ENCODE measurements at places on chromosomes 12 and 14.
A peak's percentile ranks its signal among the peaks of the same experiment; 100 is the strongest.

DNA sequence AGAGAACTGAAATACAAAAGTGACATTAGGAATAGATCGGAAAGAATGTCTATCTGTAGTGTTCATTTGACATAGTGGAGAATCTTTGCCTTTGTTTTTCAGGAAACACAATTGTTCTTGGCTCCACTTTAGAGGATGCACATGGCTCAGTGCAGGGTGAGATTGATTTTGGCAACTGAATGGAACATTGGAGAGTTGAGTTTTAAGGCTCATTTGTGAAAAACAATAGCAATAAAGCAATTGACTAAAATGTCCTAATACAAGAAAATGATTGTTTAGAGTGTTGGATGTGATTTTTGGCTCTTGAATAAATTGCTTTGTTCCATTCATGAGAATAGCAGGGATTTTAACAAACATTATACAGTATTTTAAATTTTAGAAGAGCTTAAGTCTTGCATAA lies 116.4 kb downstream of the SLC38A1 start:
- DNase-seq = no peak

DNA sequence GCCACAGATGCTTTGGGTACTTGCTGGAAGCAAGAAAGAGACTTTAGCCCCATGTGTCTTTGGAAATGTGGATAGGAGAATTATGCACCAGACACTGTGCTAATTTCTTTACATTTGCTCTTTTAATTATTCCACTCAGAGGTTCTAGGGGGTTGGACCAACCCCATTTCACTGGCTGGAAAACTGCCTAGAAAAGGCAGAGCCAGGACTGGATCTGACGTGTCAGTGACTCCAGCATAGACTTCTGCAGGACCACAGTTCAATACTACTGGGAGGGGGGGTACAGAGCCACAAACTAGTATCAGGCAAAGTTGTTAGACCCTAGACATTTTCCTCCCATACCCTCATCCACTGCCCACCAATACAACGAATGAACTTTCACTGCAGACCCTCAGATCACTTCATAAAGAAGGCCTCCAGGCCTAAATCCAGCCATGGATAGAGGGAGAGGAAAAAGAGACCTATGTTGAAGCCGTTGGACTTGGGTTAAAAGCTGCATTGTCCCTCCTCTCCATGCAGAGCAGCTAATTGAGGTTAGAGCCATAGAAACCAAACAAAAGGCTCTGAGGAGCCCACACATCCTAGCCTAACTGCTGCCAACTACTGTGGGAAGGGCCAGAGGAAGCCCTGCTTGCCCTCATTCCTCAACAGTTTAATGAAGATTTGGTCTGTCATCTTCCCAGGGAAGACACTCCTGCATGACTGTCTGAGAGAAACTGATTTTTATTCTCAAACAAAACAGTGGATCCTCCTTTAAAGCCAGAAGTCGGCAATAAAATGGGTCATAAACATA lies 68.7 kb downstream of the STON2 start:
- DNase-seq = no peak

GRCh38 chr12:96258104-96258961 lies 64.2 kb downstream of the ELK3 start:
- no peak for DNase-seq

DNA sequence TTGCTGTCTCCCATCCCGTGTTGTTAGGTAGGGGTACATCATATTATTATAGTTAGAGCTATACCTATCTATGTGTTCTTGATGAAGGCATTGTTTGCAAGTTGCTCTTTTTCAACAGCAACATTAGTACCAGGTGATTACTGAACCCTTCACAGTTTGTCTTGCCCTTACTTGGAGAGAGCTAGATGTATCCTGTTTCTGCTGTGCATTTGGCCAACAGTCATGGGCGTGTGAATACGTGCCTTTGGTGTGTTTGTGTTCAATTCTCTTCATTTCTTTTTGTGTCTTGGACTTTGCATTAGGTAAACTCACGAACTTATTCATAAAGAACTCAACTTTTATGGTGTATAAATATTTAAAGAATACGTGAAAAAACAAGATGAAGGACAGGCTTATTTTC lies 14.3 kb downstream of the ARF6 start:
- DNase-seq = no peak

GRCh38 chr12:40137252-40137651 lies 31.4 kb upstream of the SLC2A13 start:
- DNase-seq = peak; percentile 39

GRCh38 chr12:10861366-10861765 lies 12.1 kb upstream of the PRR4 start:
- no peak for DNase-seq

GRCh38 chr12:5403411-5403810 lies 28.5 kb upstream of the NTF3 start:
- DNase-seq = no peak

- no peak for DNase-seq
Measured at GRCh38 chr12:118311666-118312065, 61.0 kb downstream of the TAOK3 start.

- DNase-seq = no peak
Measured at GRCh38 chr14:87971010-87971409, 22.0 kb downstream of the GALC start.

- DNase-seq = no peak
Measured at GRCh38 chr14:84401631-84402030, 1128.3 kb upstream of the FLRT2 start.

GRCh38 chr14:104223101-104224041 lies 85.0 kb downstream of the KIF26A start:
- no peak for DNase-seq

GRCh38 chr12:65740506-65740872 lies 83.8 kb upstream of the HMGA2 start:
- DNase-seq = no peak

- peak; percentile 41 for DNase-seq
Measured at GRCh38 chr12:92574051-92574783, 128.6 kb upstream of the PLEKHG7 start.

GRCh38 chr12:29451888-29452287 lies 45.6 kb downstream of the OVCH1 start:
- DNase-seq = no peak

DNA sequence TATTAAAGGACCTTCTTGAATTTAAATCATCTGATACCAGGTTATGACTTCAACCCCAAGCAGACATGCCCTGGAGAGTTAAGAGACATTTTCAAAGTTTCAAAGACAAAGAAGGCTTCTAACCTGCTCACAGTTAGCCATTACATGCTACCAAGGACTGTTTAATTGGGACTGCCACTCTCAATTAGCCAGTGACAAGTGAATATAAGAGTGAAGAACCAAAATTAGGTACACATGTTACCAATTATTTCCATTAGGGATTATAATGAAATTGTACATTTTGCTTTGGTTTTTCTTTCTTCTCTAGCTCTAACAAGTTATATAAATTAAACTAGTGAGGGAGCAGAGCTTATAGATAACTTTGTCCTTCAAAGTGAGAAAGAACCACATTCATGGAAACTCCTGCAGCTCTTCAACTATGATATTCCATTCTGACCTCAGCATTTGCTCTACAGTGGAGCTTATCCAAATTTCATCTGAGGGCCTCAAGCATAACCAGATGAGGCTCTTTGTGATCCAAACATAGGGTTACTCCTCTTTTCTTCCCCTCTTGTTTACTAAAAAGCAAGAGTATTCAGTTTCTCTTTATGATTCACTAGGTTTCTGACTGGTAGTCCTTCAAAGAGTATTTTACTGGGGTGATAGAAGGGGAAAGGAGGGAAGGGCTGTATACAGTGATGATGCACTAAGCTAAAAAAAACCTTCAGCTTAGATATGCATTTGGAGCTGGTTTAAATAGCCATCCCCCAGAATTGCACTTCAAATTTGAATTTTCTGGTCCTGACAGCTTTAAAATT lies 91.3 kb downstream of the DUSP6 start:
- no peak for DNase-seq

- DNase-seq = peak; percentile 11
Measured at GRCh38 chr12:16121953-16122352, 155.5 kb downstream of the SLC15A5 start.

DNA sequence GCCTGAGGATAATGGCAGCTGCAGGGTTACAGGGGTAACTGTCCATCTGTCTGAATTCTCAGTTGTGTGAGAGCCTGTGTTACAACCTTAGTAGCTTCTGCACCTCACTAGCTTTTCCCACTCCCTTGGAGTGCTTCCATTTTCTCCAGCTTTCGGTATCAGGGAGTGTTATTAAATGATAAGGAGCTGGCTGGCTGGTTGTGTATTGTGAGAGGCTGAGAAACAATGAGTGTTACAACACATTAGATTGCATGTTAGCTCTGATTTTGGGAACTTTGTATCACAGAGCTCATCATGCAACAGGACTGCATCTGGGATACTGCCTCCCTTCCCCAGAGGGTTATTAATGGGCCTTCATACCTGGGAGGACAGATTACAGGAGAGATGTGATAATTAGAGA lies 723.7 kb downstream of the DIO2 start:
- DNase-seq = no peak

DNA sequence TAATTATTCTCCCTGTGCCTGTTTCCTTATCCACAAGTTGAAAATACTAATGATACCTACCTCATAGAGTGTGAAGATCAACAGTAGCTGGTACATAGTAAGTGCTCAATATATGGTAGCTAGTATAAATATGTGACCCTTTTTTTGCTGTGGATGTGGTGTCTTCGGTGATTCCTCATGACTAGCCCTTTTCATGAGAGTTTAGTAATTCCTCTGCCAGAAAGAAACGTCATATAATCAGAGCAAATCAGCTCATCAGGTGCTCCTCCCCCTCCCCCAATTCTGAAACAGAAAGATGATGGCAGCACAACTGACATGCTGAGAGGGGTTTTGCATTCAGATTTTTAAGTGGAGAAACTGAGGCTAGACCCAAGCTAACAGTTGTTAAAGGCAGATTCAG lies 210.8 kb downstream of the SLC41A2 start:
- DNase-seq = no peak

DNA sequence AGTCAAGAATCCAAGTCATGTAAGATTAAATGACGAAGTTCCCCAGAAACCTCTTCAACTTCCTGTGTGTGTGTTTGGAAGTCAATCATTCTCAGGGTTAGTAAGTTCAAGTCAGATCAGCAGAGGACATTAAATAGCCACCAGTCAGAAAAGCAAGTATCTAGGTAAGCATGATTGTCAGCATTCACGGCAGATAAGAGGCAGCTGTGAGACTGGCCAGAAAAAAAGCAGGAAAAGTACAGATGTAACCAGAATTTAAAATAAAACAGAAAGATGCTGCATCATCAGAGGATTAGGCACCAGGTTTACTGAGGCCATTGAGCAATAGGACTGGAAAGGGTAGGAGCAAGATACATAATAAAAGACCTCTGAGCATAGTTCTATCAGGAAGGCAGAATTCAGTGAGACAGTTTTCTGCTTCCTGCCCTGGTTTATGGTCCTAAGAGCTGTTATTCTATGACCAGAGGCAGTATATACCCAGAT lies 606.9 kb downstream of the FSCB start:
- DNase-seq = no peak

- DNase-seq = no peak
Measured at GRCh38 chr12:118061873-118062843, 1.2 kb upstream of the WSB2 start.

DNA sequence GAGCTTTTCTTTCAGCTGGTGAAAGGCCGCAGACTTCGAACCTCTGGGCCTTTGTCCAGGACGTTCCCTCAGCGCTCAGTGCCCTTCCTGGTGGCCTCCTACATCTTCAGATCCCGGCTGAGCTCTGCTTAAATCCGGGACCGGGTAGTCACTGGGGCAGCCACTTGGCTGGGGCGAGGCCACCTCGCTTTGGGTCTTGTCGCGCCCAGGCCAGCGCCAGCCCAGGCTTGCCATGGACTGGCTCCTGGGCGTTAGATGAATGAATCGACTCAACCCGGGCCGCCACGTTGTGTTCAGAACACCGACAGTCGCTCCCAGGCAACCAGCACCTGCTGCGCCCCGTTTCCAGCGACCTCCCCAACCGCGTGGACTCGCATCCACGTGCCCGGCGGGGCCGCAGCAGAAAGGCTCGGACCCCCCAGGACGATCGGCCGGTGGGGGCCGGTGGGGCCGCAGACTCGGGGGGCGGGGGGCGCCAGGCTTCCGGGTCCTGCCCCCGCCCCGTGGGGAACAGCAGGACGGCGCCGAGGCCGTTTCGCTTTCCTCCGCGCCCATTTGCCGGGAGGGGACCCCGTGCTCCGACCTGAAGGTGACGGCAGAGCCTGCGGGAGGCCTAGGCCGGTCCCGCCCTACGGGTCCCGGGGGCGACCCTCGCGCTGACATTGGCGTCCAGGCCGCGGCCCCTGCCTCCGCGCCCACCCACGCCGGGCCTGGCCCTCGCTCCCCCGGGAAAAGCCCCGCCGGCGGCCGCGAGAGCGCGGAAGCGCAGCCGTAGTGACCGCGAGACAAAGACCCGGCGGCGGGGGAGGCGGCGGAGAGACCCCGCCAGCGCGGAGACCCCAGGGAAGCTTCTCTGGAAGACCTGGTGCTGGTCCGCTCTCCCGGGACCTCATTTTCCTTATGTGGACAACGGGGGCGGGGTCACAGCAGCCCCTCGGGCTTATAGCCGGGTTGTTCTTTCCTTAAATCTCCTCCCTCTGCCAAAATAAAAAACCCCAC lies 37.3 kb upstream of the RCOR1 start:
- no peak for DNase-seq

GRCh38 chr12:43325786-43326185 lies 226.2 kb downstream of the ADAMTS20 start:
- DNase-seq = no peak

GRCh38 chr14:93799989-93800921 lies 12.0 kb upstream of the PRIMA1 start:
- no peak for DNase-seq

DNA sequence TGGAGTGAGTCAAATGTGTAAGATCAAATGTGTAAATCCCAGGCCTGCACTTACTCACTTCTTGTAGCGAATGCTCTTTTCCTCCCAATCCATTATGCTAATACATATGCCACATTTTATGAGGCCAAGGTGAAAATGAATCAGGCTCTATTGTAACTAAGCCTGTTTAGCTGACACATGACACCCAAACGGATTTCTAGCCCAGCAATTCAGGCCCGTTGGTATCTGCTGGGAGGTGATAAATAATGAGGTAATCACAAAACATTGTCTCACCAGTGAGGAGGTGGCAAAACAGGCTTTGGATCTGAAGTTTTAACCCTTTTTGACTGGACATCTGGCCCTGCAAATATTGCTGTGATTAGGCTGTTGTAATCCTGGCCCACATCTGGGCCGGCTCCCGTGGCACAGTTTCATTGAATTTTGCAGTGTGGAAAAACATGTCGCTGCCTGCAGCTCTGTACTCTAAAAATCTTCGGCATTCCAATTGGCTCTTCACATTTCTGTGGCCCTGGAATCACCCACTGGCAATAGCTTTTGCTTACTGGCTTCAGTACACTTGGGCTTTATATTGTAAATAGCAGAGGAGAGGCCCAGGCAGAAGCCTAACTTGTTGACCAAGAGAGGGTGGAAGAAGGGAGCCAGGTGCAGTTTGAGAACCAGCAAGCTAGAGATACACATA lies 106.1 kb downstream of the PAX9 start:
- DNase-seq = no peak

GRCh38 chr12:50243507-50243906 lies 39.8 kb downstream of the LIMA1 start:
- no peak for DNase-seq

DNA sequence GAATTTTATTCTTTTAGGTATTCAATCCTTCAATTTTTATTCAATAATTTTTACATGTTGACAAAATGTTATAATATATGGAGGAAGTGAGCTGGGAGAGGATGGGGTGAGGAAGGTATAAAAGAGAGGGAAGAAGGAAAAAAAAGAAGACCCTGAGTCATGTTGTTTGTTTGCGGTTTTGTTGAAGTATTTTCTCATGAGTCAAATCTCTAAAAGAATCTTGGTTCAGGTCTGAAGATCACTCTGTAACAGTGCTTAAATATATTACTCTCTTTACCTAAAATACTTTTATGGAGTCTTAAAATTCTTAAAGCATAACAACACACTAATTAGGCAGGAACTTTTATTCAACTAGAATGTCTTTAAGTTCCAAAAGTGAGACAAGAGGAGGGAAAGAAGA lies 489.6 kb upstream of the GARIN6 start:
- no peak for DNase-seq
